ENCODE measurements at places on chromosomes 4 and X. TPM values are rescaled to one million over a fixed set of nuclear protein-coding genes. Genes with fewer than 3 reads are reported as not detected.

TRPC3 gene
- 0.66 TPM for total RNA-seq

NPY2R gene
- not detected for total RNA-seq

BDH2 gene
- 19.6 TPM for total RNA-seq

DNA sequence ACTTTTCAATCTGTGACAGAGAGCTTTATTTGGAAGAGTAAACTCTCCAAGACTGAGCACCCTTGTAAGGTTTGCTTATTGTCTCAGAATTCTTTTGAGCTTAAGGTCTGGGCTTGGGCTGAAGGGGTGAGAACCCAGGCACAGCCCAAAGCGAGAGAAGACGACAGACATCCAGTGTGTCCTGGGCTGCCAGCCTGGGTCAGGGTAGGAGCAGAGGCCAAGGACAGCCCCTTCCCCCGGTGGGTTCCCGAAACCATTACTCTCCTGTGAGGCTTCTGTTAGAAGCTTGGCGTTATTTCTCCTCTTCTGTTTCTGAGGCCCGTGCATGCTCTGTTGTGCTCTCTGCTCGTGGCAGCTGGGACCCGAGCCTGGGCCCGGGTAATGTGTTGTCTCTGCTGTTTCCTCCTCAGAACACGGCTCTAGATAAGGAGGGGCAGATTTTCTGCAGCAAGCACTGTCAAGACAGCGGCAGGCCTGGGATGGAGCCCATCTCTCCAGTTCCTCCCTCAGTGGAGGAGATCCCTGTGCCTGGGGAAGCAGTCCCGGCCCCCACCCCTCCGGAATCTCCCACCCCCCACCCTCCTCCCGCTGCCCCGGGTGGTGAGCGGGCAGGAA lies 177.5 kb downstream of the DCLK2 start:
- DNase-seq = no peak

ADGRL3 gene
- 193 TPM for total RNA-seq

GRCh38 chr4:14787894-14788293 lies 214.4 kb upstream of the CPEB2 start:
- no peak for DNase-seq

DNA sequence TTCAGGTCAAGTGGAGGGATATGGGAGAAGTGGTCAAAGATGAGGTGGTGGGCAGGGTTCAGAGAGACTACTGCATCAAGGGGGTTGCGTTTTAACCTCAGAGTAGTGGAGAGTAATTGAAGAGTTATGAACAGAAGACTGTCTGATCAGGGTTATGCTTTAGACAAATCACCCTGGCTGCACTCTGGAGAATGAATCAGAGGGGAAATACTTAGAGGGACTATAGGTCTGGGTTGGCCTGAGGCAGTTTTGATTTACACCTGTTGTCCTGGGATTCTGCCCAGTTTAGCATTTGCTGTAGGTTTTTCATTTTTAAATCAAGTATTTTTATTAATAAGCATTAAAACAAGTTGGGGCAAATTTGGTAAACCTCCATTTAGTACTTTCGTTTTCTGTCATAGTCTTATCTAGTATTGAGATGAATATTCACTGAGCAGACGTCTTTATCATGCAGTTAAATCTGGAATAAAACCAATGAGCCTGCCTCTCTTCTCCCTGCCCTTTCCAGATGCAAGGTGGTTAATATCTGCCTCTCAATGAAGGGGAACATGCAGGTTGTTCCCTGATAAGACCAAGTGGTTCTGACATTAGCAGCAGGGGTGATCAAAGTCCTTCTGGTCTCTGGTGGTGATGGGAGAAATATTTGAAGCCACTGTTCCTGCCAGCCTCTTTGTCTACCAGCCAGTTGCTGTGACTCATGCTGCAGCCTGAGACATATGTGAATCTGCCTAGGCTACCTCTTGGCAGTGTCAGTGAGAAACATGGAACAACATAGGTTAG lies 116.0 kb upstream of the RPS6KA3 start:
- DNase-seq = no peak

DNA sequence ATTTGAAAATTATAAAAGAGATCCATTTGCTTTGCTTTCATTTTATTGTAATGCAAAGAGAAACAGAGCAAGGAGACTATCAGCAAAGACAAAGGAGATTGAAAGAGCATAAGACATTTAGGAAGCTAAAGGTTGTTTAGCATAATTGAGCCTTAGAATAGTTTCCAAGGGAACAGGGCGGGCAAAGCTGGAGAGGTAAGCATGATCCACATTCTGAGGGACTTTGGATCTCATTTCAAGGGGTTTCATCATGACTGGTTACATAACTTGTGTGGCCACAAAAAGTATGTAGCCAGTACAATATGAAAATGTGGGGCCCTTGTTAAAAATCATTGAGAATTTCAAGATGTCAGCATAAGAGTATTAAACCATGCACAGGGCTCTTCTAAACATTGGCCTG lies 406.5 kb downstream of the RPA4 start:
- no peak for DNase-seq

- no peak for DNase-seq
Observed at GRCh38 chrX:6909396-6909795, 238.1 kb upstream of the STS start.

GRIA2 gene
- 21.3 TPM for total RNA-seq

DNA sequence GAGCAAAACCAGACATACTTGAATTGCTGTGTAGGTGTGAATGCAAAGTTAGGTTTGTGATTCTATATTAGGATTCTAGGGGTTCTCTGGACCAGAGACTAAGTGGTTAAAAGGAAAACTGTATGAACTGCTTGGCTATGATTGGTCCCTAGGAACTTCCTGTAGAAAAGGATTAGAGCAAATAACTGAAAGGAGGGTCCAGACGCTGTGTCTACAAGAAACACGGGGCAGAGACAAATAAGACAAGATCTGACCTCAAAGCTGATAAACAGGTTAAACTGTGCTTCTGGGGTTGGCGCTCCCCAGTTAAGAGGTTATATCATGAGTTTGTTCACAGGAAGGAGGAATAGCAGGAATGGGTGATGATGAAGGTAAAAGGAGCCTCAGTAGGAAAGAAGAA lies 183.6 kb downstream of the MGST2 start:
- DNase-seq = no peak

Measured in glutamatergic neuron (in vitro differentiated cells).